ENCODE measurements at places on chromosomes 2 and 18. TPM values are rescaled to one million over a fixed set of nuclear protein-coding genes. Genes with fewer than 3 reads are reported as not detected.

The SERPINB3 gene
- total RNA-seq = not detected

The POTEI gene
- total RNA-seq = not detected

- H3K27me3 ChIP-seq = no peaks in the 10 kb centered on the region
- H3K27ac ChIP-seq = no peak overlapping the region
- no peaks in the 10 kb centered on the region for H3K4me1 ChIP-seq
- H3K36me3 ChIP-seq = no peaks in the 10 kb centered on the region
- DNase-seq = no peak
Measured at GRCh38 chr2:204931562-204931961, 386.3 kb downstream of the PARD3B start.

GRCh38 chr2:236298924-236299475 lies 34.8 kb upstream of the ASB18 start:
- no peaks in the 10 kb centered on the region for H3K27me3 ChIP-seq
- H3K4me1 ChIP-seq = no peaks in the 10 kb centered on the region
- DNase-seq = no peak
- H3K27ac ChIP-seq = no peak overlapping the region
- no peaks in the 10 kb centered on the region for H3K36me3 ChIP-seq

The NYAP2 gene
- total RNA-seq = not detected

GRCh38 chr18:3306391-3306790 lies 44.5 kb downstream of the MYL12B start:
- H3K4me3 ChIP-seq = no peak overlapping the region
- DNase-seq = no peak
- no peaks in the 10 kb centered on the region for H3K4me1 ChIP-seq
- no peaks in the 10 kb centered on the region for H3K36me3 ChIP-seq

DNA sequence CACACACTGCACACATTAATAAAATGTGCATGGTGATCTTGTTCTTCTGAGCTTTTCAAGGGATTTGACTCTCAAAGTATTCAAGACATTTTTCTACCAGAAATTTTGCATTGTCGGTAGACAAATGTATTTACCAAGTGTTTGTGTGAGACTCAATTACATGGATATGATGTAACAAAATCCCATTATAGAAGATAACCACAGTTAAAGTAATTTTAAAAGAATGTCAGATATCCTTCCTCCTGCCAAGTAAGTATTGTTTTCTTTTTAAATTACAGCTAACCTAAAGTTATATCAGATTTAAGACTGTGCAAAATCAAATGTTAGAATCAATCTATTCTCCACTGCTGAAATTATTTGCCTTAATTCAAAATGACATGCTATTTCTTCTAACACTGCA lies 1344.5 kb upstream of the CHAC2 start:
- no peaks in the 10 kb centered on the region for H3K36me3 ChIP-seq
- H3K4me3 ChIP-seq = no peak overlapping the region
- H3K27ac ChIP-seq = no peak overlapping the region
- DNase-seq = no peak
- peaks cover 11% of the 10 kb centered on the region for H3K4me1 ChIP-seq

- H3K4me1 ChIP-seq = no peaks in the 10 kb centered on the region
- no peak for DNase-seq
- H3K27me3 ChIP-seq = no peaks in the 10 kb centered on the region
- no peaks in the 10 kb centered on the region for H3K36me3 ChIP-seq
Measured at GRCh38 chr2:144959416-144959815, 439.5 kb upstream of the ZEB2 start.

DNA sequence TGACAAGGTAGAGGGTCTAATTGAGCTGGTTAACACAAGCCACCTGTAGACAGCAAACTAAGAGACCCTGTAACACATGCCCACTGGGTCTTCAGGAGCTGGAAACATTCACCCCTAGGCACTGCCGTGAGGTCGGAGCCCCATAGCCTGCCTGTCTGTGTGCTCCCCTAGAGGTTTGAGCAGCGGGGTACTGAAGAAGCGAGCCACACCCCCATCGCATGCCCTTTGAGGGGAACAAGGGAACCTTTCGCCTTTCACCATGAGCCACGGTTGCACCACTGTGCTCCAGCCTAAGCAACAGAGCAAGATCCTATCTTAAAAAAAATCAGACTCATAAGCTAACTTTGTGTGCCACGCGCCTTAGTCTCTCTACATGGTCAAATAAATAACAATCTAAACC lies 36.2 kb upstream of the RAB27B start:
- no peaks in the 10 kb centered on the region for H3K27me3 ChIP-seq
- no peaks in the 10 kb centered on the region for H3K4me1 ChIP-seq
- no peak overlapping the region for H3K4me3 ChIP-seq
- no peaks in the 10 kb centered on the region for H3K36me3 ChIP-seq
- no peak overlapping the region for H3K27ac ChIP-seq
- no peak for DNase-seq

GRCh38 chr18:76275727-76276313 lies 219.2 kb downstream of the ZNF516 start:
- no peaks in the 10 kb centered on the region for H3K27me3 ChIP-seq
- no peak overlapping the region for H3K27ac ChIP-seq
- H3K36me3 ChIP-seq = no peaks in the 10 kb centered on the region
- no peak overlapping the region for H3K4me3 ChIP-seq

The REG3G gene
- total RNA-seq = not detected

- H3K27ac ChIP-seq = peak overlapping the region; percentile 64
- peak overlapping the region; percentile 62 for H3K4me3 ChIP-seq
- no peaks in the 10 kb centered on the region for H3K27me3 ChIP-seq
- peak; percentile 40 for DNase-seq
- no peaks in the 10 kb centered on the region for H3K4me1 ChIP-seq
Measured at GRCh38 chr2:172427990-172428831, 825 bp downstream of the ITGA6 start.

The RAB27B gene
- 4.5 TPM for total RNA-seq

GRCh38 chr2:169491378-169491777 lies 12.1 kb downstream of the BBS5 start:
- H3K4me3 ChIP-seq = no peak overlapping the region
- peaks cover 2% of the 10 kb centered on the region for H3K36me3 ChIP-seq
- DNase-seq = no peak
- no peaks in the 10 kb centered on the region for H3K27me3 ChIP-seq
- H3K27ac ChIP-seq = no peak overlapping the region

The PSMD1 gene
- total RNA-seq = 83.3 TPM

DNA sequence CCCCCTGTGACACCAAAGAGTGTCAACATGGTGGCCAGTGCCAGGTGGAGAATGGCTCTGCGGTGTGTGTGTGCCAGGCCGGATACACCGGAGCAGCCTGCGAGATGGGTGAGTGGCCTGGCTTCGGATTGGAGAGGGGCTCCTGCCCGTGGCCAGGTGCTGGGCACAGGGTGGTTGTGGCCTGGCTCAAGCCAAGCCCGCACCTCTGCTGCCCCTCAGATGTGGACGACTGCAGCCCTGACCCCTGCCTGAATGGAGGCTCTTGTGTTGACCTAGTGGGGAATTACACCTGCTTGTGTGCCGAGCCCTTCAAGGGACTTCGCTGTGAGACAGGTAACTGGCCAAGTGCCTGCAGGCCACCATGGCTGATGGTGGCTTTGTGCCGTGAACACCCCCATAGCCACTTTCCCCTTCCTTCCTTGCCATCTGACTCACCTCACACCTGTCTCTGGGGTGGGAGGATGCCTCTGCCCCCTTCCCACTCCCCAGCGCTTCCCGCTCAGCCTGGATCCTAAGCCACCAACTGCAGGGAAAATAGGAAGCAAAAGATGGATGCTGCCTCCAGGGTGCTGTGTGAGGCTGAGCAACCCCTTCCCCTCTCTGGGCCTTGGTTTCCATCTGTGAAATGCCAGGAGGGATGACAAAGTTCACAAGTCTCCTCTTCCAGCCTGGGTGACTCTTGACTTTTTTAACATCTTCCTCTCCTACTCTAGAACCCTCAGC lies 41.8 kb downstream of the SNED1 start:
- DNase-seq = no peak
- no peak overlapping the region for H3K27ac ChIP-seq
- H3K4me3 ChIP-seq = no peak overlapping the region
- no peaks in the 10 kb centered on the region for H3K4me1 ChIP-seq
- peaks cover 33% of the 10 kb centered on the region for H3K36me3 ChIP-seq
- no peaks in the 10 kb centered on the region for H3K27me3 ChIP-seq

The HOXD9 gene
- total RNA-seq = not detected

- no peaks in the 10 kb centered on the region for H3K4me1 ChIP-seq
- H3K27me3 ChIP-seq = no peaks in the 10 kb centered on the region
- no peak for DNase-seq
Measured at GRCh38 chr2:8249141-8249540, 432.7 kb upstream of the ID2 start.

The CCDC141 gene
- 1.0 TPM for total RNA-seq

DNA sequence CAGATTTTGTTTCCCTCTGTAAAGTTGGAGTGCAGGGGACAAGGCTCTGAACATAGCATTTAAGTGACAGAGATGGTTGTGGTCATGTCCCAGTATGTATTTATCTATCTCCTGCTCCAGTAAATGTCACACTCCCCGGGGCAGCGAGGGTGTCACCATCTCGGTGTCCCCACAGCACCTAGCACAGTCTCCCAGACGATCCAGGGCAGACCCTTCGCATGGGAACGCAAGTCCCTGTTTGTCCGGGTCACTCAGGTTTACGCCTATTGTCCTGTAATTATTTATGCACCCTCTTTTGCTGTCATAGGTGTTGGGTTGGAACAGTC lies 12.6 kb upstream of the NTSR2 start:
- no peak overlapping the region for H3K27ac ChIP-seq
- H3K4me3 ChIP-seq = no peak overlapping the region
- H3K36me3 ChIP-seq = no peaks in the 10 kb centered on the region

DNA sequence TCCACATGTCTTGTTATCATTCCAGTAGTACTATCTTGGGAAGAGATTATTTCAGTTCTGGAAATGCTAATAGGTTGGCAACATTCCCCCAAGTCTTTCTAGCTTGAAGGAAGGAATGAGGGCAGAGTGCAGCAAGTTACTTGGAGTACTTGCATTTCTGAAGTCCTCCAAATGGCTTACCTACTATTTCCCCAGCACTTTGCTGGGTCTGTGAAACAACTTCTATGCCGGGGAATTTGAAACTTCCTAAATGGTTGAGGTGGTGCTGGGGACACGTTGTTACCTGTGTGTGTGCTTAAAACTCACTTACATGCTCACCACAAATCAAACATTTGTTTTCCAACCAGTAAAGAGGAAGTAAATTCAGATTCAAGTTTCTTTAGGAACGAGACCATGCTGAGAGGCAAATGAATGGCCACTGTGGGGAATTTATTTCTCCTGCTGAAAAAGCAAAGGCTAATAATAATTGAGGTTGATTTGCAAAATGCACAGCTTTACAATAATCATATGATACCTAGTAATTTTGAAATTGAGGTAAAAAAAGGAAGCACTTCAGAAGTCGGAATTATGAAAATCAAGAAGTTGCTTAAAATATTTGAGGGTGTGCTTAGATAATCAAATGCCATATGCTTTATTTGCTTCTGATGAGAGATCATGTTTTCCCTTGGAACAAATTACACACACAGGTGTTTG lies 1167.7 kb upstream of the ZEB2 start:
- H3K4me3 ChIP-seq = no peak overlapping the region
- H3K36me3 ChIP-seq = no peaks in the 10 kb centered on the region
- DNase-seq = no peak
- no peaks in the 10 kb centered on the region for H3K27me3 ChIP-seq
- no peak overlapping the region for H3K27ac ChIP-seq
- H3K4me1 ChIP-seq = no peaks in the 10 kb centered on the region

DNA sequence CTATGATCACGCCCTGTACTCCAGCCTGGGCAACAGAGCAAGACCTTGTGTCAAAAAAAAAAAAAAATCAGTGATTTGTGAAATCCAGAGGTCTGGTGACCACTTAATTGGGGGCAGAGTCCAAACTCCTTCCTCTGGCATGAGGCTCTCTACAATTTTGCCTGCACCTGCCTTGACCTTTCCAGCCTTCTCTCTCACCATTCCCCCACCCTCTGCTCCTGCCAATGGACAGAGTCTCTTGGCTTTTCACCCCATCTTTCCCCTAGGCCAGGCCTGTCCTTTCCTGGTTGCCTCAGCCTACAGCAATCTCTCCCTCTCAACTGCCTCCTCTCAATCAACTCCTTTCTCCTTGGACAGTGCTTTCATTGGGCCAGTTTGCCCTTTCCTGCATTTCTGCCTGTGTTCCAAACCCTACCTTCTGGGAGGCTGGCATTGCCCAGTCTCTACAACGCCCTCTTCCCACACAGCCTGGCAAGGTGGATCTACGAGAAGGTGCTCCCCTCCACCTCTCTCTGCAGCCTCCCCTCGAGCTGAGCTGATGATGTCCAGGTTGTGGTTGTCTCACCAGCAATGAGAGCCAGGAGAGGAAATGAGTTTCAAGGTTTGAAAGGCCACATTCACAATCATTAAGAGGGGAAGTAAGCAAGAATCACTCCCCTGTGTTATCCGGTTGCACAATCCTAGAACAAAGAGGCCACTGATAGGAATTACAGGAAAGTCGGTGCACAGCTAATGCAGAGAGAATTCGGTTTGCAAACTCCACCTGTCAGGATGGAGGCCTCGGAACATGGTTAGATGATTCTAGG lies 39.5 kb upstream of the NPAS2 start:
- no peaks in the 10 kb centered on the region for H3K27me3 ChIP-seq
- H3K4me3 ChIP-seq = no peak overlapping the region
- no peaks in the 10 kb centered on the region for H3K36me3 ChIP-seq
- H3K4me1 ChIP-seq = peaks cover 8% of the 10 kb centered on the region
- H3K27ac ChIP-seq = peak overlapping the region; percentile 6

DNA sequence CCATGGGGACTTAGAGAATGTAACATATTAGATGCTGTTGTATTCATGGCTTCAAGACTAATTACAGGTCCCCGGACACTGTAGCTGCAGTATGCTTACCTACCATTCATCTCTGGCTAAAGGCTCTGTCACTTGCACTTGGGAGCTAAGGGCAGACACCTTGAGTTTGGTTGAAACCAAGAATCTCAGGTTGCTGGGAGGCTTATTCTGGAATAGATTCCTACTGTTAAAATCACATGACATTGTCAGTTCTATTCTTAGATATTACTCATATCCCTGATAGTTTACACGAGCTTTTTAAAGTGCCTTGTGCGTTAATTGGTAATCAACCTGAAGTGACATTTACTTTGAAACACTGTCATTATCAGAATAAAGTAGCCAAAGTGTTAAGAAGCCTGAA lies 73.0 kb upstream of the EPB41L5 start:
- no peak overlapping the region for H3K27ac ChIP-seq
- peaks cover 2% of the 10 kb centered on the region for H3K36me3 ChIP-seq
- H3K4me3 ChIP-seq = no peak overlapping the region
- H3K27me3 ChIP-seq = no peaks in the 10 kb centered on the region

GRCh38 chr2:140604096-140604495 lies 1526.7 kb downstream of the LRP1B start:
- no peaks in the 10 kb centered on the region for H3K4me1 ChIP-seq
- no peaks in the 10 kb centered on the region for H3K27me3 ChIP-seq
- no peak overlapping the region for H3K27ac ChIP-seq

The ZC3H6 gene
- total RNA-seq = 3.7 TPM

The SCLY gene
- total RNA-seq = 39.2 TPM

The C2orf80 gene
- not detected for total RNA-seq

DNA sequence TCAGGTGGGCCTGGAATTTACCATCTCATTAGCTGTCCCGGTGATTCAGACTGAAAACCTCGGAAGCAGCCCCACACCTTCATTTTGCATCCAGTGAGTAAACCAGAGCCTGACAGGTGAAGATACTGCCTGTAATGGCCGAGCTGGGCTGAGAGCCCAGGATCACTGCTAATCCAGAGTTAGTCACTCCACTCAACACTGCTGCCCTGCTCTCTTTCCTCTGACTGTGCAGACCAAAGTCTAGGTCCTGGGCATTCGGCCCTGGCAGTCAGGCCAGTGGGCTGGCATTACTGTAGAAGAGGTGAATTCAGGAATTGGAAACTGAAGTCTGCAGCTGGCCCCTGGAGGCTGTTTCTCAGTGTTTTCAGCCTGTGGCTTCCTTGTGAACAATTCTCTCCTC lies 44.3 kb downstream of the TMEM17 start:
- DNase-seq = no peak
- H3K4me1 ChIP-seq = peaks cover 55% of the 10 kb centered on the region
